PC-3 (cell line): ENCODE measurements at places on chromosomes 3 and 15. TPM values are rescaled to one million over a fixed set of nuclear protein-coding genes. Genes with fewer than 3 reads are reported as not detected.

DNA sequence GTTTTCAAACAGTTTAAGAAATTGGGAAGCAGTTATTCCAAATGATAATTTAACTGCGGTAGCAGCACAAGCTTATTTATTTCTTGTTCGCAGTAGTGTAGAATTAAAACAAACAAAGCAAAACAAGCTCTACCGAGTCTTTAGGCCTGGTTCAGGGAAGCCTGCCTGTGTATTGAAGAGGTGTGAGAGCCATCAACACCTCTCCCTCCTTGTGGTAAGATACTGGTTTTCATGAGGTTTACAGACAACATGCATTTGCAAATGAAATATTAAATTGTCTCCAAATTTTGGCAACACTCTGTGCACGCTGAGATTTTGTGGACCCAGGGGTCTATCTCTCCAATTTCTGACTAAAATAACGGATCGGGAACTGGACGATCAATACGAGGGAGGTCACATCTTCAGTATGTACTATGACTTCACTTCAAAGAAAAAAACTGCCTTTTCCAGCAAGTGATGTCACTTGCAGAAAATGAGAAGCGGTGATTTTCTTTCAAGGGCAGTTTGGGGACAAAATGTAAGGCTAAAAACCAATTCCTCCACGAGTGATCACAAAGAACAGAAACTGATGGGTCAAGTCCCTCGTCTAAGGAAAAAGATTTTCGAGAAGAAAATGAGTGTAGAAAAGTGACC is 721 bp downstream of the ATR start:
- H3K27ac ChIP-seq, result peak overlapping the region; percentile 63
- H3K36me3 ChIP-seq, result 0 out of 2 replicates have a peak, but pooled peaks cover 2% of the 10 kb centered on the region
- H3K4me3 ChIP-seq, result peak overlapping the region; percentile 92
- peaks cover 24% of the 10 kb centered on the region for H3K4me1 ChIP-seq

DNA sequence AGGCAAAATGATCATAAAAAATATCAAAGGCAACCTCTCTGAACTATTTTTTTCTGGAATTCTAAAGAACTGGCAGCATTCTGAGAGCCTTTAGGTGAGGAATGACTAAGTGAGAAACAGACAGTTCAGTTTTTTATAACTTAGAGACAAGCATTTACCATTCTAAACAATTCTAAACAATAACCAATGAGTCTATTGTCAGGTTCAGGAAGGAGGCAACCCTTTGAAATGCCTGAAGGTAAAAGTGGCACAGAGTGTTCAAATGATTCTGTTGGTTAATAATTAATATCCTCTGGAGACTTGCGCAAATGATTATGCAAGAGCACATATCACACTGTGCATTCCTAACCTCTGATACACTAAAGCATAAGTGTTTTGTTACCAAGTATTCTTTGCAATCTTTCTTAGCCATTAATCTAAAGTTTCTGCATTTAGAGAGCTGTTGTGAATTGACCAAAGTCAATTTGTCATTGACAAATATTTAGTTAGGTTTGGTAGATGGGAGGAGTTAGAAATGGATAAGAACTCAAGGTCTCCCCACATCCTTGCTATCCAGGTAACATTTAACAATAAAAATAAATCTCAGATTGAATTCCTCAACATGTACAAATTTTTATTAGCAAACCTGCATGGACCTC is 9.2 kb upstream of the TGFBR2 start:
- DNase-seq, result peak; percentile 98
- peaks cover 35% of the 10 kb centered on the region for H3K4me1 ChIP-seq
- H3K36me3 ChIP-seq, result no peaks in the 10 kb centered on the region
- peak overlapping the region; percentile 88 for H3K27ac ChIP-seq
- H3K27me3 ChIP-seq, result no peaks in the 10 kb centered on the region

DNA sequence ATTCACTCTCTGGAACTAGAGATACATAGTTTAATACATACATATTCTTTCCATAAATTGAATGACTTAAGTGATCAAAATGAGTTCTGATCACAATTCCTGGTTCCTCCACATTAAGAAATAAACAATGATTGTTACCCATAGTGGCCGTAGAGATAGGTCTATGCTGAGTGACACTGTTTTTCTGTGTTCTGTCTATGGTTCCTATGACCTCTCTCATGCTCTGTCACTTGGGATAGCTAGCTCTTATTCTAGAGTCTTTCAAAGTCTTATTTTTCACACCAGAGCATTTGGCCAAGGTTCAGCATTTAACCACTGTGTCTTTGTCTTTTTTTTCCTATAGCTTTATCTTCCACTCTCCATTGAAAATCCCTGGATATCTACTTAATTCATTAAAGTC is 132.4 kb downstream of the GOLGA6L6 start:
- H3K36me3 ChIP-seq, result no peaks in the 10 kb centered on the region
- no peak overlapping the region for H3K27ac ChIP-seq
- no peaks in the 10 kb centered on the region for H3K4me1 ChIP-seq
- H3K27me3 ChIP-seq, result no peaks in the 10 kb centered on the region
- no peak for DNase-seq
- H3K4me3 ChIP-seq, result no peak overlapping the region

- no peak overlapping the region for H3K27ac ChIP-seq
- no peaks in the 10 kb centered on the region for H3K27me3 ChIP-seq
- H3K4me1 ChIP-seq, result no peaks in the 10 kb centered on the region
- H3K36me3 ChIP-seq, result no peaks in the 10 kb centered on the region
- no peak overlapping the region for H3K4me3 ChIP-seq
- DNase-seq, result no peak
These were observed 26.2 kb downstream of the ANAPC13 start for GRCh38 chr3:134459562-134459961.

DNA sequence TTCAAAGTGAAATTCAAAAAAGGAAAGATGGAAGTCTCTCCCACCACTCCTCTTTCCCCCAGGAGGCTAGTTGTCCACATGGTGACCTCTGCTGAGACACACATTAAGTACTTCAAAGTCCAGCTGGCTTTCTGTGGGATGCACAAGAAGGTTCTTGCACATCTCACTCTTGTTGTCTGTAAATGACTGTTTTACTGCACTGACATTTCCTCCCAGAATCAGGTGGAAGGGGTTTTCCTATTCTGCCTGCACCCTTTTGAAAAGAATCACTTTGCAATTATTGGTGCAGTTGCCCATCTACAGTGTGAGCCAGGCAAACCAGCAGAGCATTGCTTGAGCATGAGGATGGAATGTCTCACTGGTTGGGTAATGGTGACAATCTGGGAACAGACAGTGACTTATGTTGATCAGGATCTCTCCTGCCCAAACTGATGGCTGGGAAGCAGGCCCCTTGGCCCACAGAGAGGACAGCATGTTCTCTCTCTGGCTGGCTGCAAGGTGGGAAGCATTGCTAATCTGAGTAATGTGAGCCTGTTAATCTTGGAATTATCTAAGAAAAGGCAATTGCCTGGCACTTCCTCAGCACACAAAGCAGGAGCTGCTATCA is 347.7 kb upstream of the SATB1 start:
- no peaks in the 10 kb centered on the region for H3K27me3 ChIP-seq
- H3K36me3 ChIP-seq, result no peaks in the 10 kb centered on the region
- H3K27ac ChIP-seq, result no peak overlapping the region
- peaks cover 15% of the 10 kb centered on the region for H3K4me1 ChIP-seq
- no peak for DNase-seq

DNA sequence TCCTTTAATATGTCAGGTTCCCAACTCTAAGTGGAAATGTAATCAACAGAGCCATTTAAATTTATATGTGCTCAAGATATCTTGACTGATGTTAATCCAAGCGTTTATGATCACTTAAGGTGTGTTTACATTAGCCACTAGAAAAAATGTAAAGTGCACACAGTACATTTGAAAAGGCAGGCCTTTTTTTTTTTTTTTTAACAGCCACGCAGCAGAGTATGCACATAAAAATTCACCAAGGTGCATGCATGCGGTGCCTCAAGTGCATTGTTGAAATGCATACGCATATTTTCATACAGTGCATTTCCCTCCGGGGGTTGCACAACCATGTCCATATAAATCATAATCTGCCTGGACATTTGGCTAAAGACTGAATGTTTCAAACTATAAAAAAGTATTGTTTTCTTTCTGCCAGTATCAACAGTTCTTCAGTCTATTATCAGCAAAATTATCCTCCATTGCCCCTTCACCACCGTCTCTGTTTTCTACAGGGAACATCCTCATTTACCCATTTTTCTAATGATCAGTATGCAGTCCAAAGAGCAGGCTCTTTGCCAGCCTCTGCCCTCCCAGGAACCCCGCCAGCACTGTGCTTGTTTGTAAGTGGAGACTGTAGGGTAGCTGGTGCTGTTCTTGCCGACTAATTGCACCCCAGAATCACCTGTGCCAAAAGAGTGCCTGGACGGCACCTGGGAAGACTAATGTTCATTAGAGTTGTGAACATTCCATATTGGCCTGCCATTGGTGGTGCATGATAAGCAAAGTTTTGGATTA is 611.2 kb upstream of the CFAP20DC start:
- H3K4me3 ChIP-seq, result peak overlapping the region; percentile 8; the same call in 1 of the 2 replicates
- H3K27ac ChIP-seq, result peak overlapping the region; percentile 48
- no peaks in the 10 kb centered on the region for H3K27me3 ChIP-seq
- no peaks in the 10 kb centered on the region for H3K36me3 ChIP-seq

DNA sequence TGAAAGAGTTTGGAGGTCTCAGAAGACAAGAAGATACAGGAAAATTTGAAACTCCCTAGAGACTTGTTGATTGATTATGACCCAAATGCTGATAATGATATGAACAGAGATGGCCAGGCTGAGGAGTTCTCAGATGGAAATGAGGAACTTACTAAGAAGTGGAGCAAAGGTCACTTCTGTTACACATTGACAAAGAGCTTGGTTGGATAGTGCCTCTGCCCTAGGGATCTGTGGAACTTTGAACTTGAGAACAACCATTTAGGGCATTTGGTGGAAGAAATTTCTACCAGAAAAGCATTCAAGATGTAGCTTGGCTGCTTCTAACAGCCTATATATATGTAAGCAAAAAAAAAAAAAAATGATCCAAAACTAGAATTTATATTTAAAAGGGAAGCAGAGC is 48.9 kb upstream of the NAALADL2 start:
- H3K27ac ChIP-seq, result no peak overlapping the region
- no peak for DNase-seq
- no peaks in the 10 kb centered on the region for H3K36me3 ChIP-seq
- no peak overlapping the region for H3K4me3 ChIP-seq

- no peaks in the 10 kb centered on the region for H3K36me3 ChIP-seq
- H3K27ac ChIP-seq, result no peak overlapping the region
- H3K4me3 ChIP-seq, result no peak overlapping the region
- no peak for DNase-seq
These were observed 24.1 kb upstream of the NEDD4 start for GRCh38 chr15:56017511-56017910.

GRCh38 chr15:100201376-100202280 is 140.1 kb downstream of the ADAMTS17 start:
- peaks cover 4% of the 10 kb centered on the region; the same call in 1 of the 2 replicates for H3K4me1 ChIP-seq
- no peak for DNase-seq
- no peaks in the 10 kb centered on the region for H3K36me3 ChIP-seq
- no peak overlapping the region for H3K27ac ChIP-seq
- no peaks in the 10 kb centered on the region for H3K27me3 ChIP-seq

DNA sequence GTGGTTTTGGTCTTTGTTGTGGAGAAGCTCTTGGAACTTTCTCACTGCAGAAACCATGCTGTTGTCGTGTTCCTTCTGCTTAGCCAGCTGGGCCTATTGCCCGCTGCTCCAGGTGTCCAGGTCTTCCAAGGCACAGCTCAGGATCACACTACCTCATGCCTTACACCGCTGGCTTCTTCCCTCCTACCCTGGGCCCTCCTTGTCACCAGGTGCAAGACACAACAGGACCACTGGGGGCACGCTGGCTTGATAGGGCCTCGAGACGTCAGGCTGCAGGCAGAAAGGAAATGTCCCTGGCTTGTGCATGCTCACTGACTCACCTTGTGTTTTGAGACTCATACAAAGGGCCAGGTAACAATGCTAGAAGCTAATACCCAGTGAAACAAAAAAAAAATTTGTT is 32.3 kb downstream of the PAQR9 start:
- H3K27me3 ChIP-seq, result no peaks in the 10 kb centered on the region
- H3K4me3 ChIP-seq, result no peak overlapping the region
- no peaks in the 10 kb centered on the region for H3K4me1 ChIP-seq
- H3K27ac ChIP-seq, result no peak overlapping the region

GRCh38 chr3:149560617-149561016 is 86.1 kb downstream of the TM4SF4 start:
- no peak for DNase-seq
- H3K27ac ChIP-seq, result no peak overlapping the region
- H3K36me3 ChIP-seq, result peaks cover 5% of the 10 kb centered on the region; the same call in 1 of the 2 replicates
- no peaks in the 10 kb centered on the region for H3K27me3 ChIP-seq

Gene B3GALNT1
- 110 and 125 TPM in 2 replicates for total RNA-seq

Gene RTP3
- not detected in 2 replicates for total RNA-seq

Gene CERS3
- total RNA-seq, result 0.11 TPM in 1 of 2 replicates, not detected in the other
